Hepatocyte (in vitro differentiated cells): ENCODE measurements at places on chromosomes 3 and 15.

GRCh38 chr3:9776896-9777693, 7.3 kb upstream of the CAMK1 start:
- DNase-seq, result no peak

DNA sequence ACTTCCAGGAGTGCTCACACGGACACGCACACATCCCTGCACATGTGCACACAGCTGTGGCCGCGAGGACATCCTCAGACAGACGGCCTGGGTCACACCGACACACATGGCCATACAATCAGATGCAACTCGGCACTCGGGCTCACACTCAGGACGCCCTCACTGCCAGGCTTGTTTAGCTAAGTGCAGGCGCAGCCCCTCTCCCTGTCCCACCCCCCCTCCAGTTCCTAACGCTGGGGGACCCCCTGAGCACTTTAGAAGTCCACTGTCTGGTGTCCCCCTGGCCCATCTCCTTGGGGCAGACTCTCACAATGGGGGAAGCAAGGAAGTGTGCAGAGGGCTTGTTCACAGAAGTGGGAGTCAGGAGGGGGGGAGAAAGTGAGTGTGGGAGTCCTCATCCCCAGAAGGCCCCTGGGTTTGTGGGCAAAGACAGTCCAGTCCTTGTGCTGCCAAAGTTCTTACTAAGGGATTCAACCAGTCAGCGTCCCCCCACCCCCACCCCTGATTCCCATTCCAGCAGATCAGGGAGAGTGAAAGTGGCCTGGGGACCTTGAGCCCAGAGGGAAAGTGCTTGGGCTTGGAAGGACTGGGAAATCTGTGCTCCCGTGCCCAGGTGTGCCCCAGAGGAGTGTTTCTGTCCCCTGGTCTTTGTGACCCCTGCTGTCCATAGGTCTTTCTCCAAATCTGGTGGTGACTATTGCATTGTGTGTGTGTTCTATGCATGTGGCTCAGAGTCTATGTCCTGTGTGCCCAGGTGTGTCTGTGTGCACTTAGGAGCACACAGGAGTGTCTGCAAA, 767 bp upstream of the GATA2 start:
- DNase-seq, result no peak

DNA sequence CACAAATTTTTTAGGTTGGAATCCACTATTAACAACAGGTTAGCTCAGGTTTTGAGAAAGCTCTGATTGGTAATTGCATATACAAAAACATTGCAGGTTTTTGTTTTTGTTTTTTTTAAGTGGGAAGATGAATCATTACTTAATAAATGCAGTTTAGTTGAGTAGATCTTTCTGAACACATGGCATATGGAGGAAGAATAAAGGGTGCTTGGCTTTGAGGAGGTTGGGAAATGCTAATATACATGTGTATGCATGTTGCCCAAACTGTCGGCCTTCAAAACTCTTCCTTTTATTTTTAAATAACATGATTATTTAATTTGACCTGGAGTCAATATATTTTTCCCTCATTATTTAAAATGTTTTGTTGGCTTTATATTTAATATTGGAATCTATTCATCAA, 32.8 kb downstream of the ZBTB38 start:
- no peak for DNase-seq

GRCh38 chr15:78405336-78405924, 32.6 kb upstream of the IREB2 start:
- no peak for DNase-seq

- DNase-seq, result no peak
These were observed 693.2 kb downstream of the ROBO1 start for GRCh38 chr3:79074558-79074957.

DNA sequence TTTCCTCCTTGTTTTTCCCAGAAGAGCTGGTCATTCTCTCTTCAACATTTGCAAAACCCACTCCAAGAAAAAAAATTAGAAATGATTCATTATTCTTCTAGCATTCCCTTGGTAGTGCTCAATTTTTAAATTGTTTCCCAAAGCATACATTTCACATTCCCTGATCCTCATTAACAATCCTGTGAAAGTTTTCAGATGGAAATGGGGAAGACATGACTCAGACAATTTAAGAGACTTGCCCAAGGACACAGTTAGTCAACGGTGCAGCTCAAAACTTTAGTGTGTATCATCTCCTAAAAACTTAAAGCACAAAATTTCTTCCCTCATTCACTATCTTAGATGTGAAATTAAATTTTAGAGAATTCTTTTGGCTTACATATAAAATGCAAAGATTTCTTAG, 17.1 kb upstream of the ABI3BP start:
- DNase-seq, result no peak

DNA sequence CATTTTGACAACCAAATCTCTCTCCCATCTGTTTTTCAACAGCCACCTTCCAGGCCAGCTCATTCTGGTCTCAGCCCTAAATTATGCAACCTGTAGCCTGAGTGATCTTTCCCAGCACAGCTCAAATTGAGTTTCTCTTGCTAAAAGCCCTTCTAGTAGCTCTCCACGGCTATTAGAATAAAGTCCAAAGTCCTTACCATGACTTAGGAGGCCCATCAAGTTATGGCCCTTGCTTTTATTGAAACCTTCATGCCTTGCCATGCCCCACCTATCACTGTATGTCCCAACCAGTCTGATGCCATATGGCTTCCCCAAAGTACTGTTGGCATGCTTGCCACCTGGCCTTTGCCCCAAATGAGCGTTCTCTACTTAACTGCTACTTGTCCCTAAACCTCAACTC, 303.5 kb upstream of the GADL1 start:
- DNase-seq, result peak; percentile 28

DNA sequence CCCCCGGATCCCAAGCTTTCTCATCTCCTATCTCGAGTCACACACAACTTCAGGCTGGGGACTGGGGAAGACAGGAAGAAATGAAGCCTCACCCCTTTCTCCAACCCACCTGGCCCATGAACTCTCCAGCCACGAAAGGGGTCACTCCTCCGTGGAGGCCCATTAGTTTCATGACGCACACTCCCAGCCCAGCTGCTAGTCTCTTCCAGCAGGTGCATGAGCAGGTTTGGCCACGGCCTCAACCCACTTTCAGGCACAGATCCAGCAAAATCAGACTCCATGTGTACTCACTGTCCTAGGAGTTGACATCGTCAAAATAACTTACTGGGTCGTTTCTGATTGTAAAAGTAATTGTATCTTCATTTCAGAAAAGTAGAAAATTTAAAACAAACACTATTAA, 76.6 kb downstream of the C3orf70 start:
- no peak for DNase-seq

DNA sequence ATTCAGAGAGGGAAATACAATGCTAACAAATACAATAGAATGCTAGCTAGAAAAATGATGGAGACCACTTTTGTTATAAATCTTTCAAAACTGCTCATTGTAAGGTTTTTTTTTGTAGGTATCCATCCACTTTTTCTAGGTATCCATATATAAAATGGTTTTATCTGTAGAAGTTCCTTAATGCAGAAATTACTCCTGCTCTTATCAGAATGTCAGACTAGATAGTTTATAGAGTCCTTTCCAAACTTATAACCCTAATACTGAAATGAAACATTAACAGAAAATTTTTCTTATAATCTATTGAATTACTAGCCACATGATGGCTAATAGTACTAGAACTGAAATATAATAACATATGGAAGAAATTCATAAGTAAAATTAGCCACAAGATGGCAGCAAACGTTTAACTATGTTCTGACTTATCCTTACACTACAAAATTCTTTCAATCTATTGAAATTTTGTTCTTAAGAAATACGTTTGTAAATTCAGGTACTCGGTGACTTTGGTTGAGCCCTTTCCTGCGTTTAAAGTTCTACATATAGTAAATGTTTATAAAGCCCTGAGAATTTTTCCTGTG, 58.5 kb downstream of the ECT2 start:
- DNase-seq, result peak; percentile 66

- peak; percentile 91 for DNase-seq
These were observed 5.8 kb upstream of the TOPAZ1 start for GRCh38 chr3:44235604-44236484.

GRCh38 chr15:98555173-98555515, 93.2 kb upstream of the IGF1R start:
- DNase-seq, result no peak

DNA sequence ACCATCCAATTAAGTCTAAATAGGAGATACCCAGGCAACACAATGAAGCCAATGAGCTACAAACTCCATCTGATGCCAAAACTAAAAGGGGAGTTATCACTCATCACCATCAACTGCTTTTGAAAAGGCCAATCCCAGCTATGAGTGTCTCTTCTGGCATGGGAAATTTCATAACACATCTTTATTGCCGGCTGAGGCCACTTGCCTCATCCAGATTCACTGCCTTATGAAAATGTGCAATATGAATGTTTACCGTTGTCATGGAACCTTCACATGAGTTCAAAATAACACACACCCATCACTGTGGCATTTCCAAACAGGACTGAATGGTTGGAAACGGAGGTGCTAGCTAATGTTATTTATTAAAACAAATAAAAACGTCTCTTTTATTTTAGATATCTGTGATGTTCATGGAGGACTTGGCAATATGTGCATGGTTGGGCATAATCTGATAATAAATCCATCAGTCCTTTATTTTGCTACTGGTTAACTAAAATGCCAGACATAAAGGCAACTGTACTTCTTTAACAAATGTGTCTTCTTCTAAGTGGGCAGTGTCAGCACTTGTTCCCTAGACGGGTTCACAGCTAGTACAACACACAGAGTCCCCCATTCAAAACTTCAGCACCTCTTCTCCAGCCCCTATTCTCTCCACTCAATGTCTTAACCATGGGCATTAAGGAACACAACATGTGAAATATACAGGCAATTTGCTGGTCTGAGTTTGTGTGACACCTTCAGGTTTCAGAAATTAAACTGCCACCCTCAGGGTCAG, 143.9 kb downstream of the MAGI1 start:
- DNase-seq, result peak; percentile 22

GRCh38 chr3:32391643-32392535, at the start of gene CMTM7:
Gene CMTM7 (plus strand): TSS chr3:32391853. CDS start chr3:32391907, 54 bp downstream.
- peak; percentile 81 for DNase-seq

DNA sequence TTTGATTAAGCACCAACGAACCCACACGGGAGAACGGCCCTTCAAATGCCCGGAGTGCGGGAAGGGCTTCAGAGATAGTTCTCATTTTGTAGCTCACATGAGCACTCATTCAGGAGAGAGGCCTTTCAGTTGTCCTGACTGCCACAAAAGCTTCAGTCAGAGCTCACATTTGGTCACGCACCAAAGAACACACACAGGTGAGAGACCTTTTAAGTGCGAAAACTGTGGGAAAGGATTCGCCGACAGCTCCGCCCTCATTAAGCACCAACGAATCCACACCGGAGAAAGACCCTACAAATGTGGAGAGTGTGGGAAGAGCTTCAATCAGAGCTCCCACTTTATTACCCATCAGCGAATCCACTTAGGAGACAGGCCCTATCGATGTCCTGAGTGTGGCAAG, 8.7 kb downstream of the ZNF774 start:
- no peak for DNase-seq

DNA sequence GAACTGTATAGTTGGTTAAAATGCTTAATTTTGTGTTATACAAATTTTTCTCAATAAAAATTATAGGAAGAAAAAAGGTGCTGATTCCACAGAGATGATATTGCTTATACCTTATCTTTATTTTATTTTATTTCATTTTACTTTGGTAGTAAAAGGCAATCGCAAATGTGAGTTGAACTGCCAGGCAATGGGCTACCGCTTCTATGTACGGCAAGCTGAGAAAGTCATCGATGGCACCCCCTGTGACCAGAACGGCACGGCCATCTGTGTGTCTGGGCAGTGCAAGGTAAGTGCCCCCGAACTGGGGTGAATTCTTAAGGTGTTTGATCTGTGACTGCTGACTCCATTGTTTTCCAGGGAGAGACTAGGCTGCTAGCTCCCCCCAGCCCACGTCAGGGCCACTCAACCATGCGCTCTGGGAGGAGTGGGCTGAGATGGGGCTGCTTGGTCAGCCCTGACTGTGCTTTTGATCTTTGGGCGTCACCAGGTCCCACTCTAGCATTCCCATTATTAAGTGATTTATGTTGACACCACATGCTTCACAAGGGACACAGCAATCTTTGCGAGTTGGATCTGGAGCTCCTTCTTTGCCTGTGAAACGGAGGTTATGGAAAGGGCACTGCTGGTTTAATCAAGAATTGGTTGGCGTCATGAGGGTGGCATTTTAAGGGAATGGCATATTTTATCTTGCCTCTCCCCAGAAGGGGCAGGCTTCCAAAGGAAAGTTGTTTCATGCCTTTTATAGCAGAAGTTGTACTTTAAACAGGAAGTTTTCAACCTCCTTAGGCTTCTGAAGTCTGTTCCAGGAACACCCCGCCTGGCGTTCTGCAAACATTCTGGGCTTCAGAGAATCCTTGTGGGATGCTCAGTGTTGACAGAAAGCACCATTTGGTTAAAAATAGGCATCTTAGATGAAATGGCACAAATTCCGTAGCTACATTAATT, 296.5 kb downstream of the THSD4 start:
- peak; percentile 38 for DNase-seq

DNA sequence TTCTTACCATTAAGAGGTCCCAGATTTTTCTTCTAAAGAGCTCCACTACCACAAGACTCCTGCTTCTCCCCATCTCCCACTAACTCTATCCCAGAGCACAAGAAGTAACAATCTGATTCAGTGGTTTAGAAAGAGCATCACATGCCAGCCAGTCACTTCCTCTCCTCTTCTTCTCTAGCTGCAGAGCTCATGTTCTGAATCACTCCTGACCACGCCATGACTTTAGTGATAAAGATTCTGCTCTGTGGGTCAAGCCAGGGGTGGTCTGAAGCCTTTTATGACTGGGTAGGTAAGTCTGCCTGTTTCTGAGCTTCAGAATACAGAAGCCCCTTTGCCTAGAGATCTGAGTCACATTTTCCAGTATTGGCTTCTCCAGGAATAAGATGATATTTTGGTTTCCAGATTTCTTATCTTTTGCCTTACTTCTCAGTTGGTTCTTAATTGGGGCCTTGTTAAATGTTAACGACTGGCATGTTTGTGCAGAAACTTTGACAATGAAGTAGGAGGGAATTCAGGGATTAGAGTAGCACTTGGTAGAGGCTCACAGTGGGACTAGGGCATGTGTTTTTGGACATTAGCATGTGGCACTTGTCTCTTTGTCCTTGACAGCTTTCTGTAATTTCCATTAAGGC, 27.6 kb upstream of the ADAMTSL3 start:
- DNase-seq, result peak; percentile 19

GRCh38 chr3:64329037-64329436, 103.8 kb upstream of the PRICKLE2 start:
- DNase-seq, result no peak

GRCh38 chr3:40414270-40414669, 27.3 kb downstream of the ENTPD3 start:
- no peak for DNase-seq

- DNase-seq, result peak; percentile 80
These were observed 40.6 kb upstream of the ADCY5 start for GRCh38 chr3:123489400-123490004.
